ENCODE measurements at places on chromosomes 5 and 9.

DNA sequence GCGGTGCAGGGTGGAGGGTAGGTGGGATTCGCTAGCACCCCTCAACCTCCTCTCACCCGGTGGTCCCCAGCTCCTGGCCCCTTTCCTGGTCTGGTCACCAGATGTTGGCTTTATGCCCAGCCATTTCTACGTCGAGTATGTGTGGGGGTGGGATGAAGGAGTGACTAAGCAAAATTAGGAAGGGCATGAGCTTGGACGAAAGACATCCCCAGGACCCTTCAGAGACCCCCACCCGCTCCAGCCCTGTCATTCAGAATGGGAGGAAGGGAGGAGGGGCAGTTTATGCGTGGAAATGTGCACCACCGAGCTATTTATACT lies 742 bp downstream of the BHMT2 start:
- DNase-seq, result peak; percentile 58

DNA sequence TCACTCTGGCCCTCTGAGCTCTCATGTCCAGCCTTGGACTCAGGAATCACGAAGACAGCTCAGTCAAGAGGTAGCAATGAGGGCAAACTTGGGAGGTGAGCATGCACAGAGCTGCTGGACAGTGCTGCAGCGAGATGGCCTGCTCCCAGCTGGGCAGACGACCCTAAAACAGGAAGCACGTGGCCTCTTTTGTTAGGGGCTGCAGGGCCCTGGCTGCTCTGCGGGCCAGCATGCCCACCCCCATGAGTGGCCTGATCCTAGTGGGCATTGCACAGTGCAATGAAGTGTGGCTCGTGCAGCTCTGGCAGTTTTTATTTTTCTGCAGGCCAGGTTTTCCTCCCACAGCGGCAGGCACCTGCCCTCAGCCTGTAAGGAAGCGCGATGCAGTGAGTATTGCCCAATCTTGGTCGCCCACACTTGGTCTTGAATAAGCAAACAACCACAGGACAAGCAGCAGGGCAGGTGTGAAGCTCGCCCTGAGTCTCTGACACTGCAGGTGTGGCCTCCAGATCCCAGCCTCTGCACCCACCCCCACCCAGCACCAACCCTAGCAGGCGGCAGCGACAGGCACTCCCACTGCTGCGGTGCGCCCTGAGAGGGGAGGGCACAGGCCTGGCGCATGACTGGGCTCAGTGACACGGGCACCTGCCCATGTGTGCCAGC lies 60.8 kb downstream of the SEMA4D start:
- no peak for DNase-seq

- DNase-seq, result no peak
Measured at GRCh38 chr9:89023740-89024139, 32.5 kb downstream of the S1PR3 start.

DNA sequence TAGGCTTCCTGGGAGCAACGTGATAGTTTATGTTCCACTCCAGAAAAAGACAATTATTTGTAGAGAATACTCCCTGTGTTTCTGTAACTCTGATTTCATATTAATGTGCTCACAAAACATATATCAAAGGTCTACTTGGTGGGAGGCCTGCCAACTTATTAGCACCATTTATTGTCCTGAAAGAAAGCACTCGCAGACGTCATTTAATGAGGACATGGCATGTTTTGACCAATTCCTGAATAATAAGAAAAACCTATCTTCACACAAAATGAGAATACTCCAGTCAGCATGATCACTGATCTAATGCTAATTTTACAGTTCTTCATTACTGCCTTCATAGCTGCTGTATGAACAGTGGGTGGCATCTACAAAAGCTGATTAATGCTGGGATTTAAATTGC lies 46.4 kb upstream of the RASEF start:
- no peak for DNase-seq

DNA sequence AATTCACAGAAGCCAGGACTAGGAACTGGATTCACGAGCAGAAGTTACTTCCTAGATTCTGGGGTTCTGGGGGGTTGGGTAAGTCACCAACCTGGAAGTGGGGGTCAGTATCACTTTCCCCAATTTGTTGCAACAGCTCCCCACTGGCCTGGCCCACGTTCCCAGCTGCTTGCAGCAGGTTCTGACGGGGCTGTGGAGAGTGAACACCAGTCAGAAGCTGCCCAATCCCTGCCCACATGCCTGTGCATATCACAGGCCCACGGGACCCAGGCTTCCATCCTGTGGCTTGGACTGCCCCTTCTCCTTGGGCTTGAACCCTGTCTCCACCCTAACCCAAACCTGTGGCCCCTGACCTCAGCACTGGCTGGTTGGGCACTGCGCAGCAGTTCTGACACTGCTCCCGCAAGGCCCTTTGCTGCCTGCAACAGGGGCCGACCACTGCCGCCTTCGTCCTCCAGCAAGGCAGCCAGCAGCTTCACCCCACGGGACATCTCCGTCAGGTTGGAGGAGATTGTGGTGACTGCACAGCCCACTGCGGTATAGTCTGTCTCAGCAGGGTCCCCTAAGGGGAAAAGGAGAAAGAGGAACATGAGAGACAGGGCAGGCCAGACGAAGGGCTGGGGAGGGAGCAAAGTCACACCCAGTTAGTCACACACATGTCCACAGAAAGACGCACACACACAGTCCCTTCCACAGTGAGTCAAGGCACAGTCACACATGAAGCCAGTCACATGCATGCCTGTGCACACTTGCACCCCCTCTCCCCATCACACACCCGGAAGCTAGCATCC lies 13.1 kb downstream of the TLN1 start:
- no peak for DNase-seq

DNA sequence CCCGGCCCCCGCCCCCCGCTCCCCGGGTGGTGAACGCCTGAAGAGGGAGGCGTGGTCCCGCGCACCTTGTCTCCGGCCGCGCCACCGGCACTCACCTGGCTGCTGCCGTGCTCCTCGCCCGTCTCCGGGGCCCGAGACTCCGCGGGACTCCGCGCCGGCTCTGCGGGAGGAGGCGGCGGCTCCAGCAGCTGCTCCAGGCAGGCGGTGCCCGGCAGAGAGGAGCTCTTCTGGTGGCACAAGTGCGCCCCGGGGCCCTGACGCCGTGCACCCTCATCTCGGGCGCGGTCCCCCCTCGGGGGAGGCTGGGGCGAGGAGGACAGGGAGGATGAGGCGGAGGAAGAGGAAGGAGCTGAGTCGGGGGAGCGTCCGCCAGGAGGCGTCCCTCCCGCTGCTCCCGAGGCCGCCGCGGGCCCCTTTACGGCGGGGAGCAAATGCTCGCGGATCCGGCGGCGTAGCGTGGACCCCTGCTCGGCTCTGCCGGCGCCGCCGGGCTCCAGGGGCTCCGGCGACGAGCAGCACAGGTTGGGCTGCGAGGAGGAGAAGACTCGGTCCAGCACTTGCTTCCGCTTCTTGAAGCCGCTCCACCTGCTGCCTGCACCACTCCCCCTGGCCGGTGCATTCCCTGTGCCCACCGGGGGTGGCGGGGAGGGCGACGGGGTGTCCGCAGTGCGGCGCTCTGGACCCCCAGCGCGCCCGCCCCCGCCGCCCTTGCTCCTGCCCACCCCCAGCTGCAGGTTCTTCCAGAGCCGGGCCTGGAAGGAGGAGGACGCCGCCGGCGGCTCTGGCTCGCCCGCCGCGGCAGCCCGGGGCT lies 928 bp downstream of the MCTP1 start:
- peak; percentile 46 for DNase-seq

GRCh38 chr5:111781200-111781599 lies 24.2 kb upstream of the NREP start:
- no peak for DNase-seq

GRCh38 chr5:179265514-179266290 lies 79.6 kb downstream of the ADAMTS2 start:
- DNase-seq, result peak; percentile 95

DNA sequence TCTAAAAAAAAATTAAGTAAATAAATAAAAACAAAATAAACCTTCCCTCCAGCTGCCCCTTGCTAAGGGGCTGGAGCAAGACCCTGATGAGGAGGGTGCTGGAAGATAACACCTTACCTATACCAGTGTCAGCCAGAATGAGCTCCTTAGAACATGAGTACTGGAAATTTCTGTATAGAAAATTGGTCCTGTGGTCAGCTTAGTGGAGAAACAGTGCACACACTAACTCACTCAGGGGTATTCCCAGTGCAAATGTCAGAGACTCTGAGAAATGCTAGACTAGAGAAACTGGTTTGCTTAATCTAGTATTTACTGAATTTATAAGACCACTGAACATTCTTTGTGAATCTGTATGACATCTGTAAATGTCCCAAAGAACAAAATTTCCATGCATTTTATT lies 62.1 kb upstream of the CTXN3 start:
- DNase-seq, result no peak

Data from AG20443 (cell line).